GM13976 (cell line): ENCODE measurements at places on chromosomes 2 and 18.

DNA sequence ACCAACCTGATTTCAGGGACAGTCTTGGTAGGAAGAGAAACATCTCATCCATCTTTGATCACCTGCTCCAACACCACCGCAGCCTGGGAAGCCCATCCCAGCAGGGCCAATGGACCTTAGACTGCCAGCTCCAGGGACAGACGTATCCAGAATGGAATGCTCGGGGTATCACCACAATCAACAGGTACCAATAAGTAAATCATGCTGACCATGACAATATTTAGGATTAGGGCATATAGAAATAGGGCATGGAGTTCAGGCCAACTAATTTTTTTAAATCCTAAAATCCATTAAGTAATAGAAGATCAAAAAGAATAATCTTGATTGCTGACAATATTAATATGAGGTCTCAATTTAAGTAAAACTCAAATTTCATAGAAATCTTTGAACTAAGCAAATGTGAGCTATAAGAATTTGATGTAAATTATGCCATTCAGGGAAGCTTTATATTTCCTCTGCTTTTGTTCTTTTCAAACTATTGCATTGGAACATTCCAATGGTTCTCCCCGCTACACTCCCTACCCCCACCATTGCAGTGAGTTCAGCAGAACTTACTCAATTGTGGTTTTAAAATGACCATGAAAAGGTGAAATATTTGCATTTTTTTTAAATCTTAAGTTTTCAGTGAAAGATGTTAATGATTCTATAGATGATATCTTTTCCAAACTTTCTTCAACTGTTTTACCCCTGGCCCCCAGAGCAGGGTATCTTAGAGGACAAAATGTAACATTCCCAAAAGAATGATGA is 138.6 kb downstream of the DNER start:
- DNase-seq, result no peak

DNA sequence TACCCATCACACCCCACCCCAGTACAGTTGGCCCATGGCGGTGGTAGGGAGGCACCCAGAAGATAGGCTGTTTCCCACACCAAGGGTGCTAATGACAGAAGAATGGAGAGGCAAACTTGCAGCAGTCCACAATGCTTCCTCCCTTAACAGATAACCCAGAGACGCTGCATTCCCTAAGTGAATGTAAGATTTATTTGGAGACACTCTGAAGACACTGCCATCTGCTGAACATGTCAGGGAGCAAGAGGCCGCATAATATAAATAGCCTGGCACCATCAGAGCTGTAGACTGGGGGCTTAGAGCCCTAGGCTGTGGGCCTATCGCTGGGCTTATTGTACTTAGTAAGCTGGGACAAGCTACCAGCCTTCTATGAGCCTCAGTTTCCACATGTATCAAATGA is 2.2 kb upstream of the IWS1 start:
- DNase-seq, result no peak

DNA sequence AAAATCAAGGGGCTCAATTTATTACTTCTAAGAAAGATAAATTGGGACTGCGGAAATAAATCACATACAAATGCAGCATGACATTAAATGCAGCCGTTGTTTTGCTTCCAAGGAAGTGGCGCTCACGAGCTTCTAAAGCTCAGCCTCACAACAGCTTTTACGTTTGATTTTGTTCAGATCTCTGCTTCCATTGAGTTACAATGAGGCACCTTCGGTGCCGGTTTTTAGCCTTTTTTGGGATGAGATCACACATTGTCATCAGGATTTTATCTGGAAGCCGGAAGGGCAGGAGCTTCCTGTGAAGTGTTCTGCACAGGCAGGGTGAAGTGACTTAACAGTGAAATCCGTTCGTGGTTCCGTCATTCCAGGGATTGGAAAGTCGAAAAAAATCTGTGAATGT is 209.8 kb downstream of the DCDC2C start:
- no peak for DNase-seq

- DNase-seq, result no peak
Measured at GRCh38 chr2:30380824-30381223, 66.2 kb upstream of the LCLAT1 start.

DNA sequence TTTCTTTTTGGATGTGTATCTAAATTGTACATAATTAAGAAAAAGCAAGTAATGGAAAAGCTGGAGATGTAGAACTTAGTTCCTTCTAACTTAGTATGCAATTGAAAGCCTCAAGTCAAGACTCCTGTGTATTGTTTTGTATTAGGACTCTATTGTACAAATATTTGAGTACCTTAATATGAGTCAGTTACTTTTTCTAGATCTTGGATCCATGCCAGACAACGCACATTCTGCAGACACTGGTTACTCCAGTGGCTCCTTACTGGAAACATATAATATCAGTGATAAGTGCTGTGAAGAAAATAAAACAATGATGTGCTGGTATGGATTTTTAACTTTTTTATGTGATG is 1.5 kb downstream of the SLC39A10 start:
- no peak for DNase-seq

DNA sequence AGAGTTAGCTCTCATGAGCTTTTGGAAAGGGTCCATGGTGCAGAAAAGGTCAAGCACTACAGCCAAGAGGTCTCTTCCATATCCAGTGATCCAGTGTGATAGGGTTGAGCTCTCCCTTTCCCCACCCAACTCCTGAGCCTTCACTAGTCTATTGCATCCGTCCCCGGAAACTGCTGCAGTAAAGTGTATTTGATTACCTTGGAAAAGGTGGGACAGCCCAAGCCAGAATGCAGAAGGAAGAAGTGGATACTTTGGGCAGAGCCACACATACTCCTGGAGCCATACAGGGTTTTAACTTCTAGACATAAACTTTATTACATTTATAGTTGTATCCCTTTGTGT is 3.6 kb downstream of the PNKD start:
- DNase-seq, result no peak

DNA sequence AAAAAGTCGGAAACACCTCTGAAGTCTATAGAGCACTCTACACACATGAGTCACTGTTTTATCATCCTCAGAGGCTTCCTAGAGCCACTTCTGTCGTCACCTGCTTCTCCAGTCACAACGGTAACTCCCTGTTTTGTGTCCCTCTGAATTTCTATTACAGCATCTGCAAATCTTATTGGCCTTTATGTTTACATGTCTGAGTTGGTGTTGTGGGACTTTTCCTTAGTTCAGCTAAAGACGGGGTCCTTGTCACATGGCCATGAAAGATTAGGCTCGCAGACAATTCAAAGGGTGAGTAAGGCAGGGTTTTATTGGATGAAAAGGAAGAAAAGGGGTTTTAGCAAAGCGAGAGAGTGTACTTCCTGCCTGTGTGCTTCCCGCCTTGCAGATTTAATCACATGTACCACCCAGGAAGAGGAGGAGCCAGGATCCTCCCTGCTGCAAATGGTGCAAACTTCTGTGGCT is 185.6 kb downstream of the LPIN1 start:
- DNase-seq, result no peak

DNA sequence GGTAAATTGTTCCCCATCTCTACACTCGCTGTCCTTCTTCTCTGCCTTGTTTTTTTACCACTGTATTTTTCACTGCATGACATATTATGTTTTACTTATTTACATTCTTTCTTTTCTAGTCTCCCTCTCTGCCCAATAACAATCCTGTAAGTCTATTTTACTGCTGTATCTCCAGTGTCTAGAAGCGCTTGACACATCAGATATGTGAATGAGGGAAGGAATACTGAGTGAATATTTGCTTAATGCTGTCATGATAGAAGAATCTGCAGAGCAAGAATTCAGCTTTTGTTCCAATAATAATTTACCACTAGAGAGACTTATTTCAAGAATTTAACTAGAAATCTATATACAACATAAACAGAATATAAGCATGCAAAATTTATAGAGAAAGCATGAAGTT is 99.5 kb downstream of the GALNT13 start:
- no peak for DNase-seq

- no peak for DNase-seq
Measured at GRCh38 chr18:9994026-9994570, 80.3 kb downstream of the VAPA start.

DNA sequence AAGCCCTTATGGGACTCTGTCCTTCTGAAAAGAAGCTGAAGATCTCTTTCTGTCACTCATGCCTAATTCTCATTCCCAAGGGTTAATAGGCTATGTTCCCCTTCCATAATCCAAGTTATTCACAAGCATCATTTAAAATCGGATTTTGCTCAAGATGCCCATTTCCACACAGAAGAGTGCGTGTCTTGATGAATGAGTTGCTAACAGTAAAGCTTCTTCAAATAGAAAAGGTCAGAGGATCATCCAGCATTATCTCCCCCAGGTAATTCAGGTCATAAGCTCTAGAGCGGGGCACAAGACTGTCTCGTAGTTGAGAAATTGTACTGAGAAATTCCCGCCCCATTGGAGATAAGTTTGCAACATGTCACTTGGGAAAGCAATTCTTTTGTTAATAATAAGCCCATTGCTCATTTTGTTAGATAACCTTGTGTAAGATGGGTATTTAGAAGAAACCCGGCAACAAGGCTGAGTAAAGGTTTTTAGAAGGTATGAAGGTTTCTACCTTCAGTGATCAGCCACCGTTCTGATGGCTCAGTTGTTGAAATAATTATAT is 290.7 kb upstream of the EPAS1 start:
- DNase-seq, result no peak

- DNase-seq, result no peak
Measured at GRCh38 chr2:164554487-164554886, 66.8 kb downstream of the GRB14 start.

DNA sequence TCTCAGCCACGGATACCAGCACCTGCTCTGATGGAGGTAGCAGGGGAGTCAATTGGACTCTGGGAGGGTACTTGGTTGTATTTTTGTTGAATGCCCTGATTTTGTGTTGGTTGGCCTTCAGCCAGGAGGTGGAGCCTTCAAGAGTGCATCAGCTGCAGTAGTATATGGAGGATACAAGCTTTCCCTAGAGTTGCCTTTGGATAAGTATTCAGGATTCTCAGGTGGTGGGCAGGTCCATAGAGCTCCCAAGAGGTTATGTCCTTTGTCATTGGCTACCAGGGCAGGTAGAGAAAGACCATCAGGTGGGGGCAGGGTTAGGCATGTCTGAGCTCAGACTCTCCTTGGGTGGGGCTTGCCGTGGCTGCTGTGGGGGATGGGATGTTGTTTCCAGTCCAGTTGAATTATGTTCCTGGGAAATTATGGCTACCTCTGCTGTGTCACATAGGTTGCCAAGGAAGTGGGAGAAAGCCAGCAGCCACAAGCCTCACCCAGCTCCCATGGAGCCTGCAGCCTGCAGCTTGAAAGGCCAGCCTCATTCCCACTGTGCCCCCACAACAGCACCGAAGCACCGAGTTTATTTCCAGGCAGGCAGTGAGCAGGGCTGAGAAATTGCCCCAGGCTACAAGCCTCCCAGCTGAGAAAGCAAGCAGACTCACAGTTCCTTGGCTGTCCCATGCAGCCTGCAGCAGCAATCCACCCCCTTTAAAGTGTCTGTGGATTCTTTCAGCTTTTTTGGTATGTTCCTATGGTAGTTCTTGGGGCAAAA is 38.6 kb upstream of the CHST9 start:
- DNase-seq, result no peak

DNA sequence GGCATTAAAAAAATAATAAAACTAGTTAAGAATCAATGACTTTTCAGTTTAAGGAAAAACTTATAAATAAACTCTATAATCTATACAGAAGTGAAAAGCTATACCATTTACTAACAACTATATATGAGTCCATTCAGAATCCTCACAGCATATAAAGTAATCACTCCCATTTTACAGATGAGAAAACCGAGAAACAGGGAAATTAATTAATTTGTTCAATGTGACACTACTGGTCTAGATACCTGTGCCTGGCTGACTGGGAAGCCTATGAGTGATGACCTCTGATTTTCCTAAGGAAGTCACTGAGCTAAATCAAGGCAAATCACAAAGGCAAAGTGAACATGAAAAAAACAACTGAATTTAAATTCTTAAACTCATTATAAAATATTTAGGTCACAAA is 99.5 kb upstream of the RNU4ATAC start:
- no peak for DNase-seq

GRCh38 chr2:164542581-164543021 is 78.7 kb downstream of the GRB14 start:
- DNase-seq, result no peak

DNA sequence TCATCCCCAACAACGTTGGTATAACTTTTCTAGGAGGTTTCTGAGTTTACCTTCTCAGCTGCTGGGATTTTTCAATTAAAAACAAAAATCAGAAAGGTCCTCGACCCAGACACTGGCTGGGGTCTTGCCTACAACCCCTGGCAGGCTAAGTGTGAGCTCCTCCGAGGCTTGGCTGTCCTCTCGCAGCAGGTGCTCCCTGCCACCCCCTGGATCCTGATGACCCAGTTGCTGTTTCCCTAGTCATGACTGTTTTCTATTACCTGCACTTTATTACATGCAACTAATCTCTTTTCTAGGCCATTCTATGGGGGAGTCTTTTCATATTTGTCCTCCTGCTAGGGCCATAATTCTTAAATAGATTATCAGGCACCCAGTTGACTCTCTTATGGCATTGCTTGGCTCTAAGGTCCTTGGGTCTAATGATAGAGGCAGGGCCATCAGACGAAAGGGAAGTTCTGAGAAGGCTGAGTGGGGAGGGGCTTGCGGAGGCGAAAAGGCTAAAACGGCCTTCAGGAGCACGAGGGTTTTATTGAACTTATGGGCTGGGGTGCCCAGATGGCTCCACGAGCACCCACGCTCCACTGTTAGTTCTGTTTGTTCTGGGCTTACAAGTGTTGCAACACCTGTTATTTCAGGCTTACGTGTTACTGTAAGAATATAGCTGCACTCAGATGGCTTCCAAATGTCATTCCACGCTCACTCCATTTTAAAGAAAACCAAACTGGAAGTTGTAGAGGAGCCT is 166.0 kb downstream of the NCK2 start:
- DNase-seq, result no peak

DNA sequence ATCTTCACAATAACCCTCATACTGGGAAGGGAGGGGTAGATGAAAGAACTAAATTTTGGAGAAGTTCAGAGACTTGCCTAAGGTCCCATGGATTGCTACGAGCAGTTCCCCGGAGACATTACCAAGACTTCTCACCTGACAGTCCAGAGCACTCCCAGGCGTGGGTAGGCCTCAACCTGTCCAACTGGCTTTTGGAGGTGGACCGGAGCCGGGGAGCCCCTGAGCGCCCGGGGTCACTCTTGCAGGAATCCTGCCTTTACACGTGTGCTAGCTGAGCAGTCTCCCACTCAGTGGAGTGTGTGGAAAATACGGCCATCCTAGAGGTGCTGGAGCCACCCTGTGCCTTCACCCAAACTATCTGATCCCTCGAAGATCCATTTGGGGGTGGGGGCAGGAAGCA is 8.0 kb downstream of the POMC start:
- no peak for DNase-seq

GRCh38 chr2:240164586-240164985 is 24.1 kb upstream of the OTOS start:
- no peak for DNase-seq

DNA sequence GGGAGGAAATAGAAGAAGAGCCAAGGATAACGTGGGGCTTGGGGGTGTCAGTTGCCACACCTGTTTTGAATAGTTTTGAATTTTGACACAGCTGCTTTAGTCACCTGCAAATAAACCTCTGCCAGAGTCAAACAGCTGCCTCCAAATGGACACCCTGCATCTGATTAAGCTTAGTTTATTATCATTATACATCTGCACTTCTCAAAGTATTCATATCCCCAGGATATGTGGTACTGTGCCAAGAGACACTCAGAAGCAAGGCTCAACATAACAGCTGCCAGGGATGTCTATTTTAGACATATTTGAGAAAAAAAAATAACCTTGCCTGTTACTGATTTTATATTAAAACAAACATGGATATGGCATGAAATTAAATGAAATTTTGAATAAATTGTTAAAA is 122.5 kb upstream of the WDR75 start:
- no peak for DNase-seq
